ENCODE measurements at places on chromosomes 1 and 21.

GRCh38 chr1:3499611-3500010 is 45.1 kb downstream of the ARHGEF16 start:
- DNase-seq = no peak

GRCh38 chr1:2594001-2594640 is 7.5 kb downstream of the PRXL2B start:
- DNase-seq = no peak

- DNase-seq = no peak
These were observed 62.1 kb upstream of the NRIP1 start for GRCh38 chr21:15126948-15127347.

GRCh38 chr21:38297194-38297631 is 40.4 kb downstream of the KCNJ15 start:
- no peak for DNase-seq
